IPS DF 6.9 (cell line): ENCODE measurements at places on chromosomes 7 and 10.

DNA sequence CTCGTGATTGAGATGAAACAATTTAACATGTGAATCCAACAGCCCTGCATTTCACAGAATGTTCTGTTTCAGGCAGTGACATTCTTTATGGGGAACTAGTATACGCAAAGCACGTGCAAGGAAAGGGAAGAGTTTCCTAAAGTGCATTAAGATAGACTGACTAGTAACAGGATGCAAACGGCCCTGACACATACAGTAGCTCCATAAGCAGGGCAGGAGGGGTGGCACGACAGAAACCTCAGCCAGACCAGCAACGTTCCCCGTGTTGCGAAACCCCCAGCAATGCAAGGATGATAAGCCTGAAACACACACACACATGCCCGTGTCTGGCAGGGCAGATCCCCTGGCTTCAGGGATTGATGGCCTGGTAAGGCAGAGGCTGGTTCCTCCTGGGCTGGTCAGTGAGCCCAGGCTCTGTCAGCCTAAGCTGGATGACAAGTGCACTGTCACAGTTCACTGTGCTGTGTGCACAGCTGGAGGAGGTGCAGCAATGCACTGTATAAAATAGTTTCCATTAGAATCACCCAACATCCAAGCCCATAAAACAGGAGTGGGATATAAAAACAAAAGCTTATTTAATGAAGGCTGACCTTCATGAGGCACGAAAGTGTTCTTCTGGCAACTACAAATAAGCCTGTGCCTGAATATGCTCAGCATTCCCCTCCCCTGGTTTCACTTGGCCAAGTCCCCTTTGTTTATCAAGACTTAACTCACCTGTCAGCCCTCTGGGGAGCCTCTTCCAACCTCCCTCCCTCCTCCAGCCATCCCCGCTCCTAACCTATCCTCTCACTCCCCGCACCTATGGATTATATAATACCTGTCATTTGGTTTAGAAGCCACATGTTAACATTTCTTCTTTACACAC is 88.8 kb downstream of the GSAP start:
- DNase-seq = no peak

DNA sequence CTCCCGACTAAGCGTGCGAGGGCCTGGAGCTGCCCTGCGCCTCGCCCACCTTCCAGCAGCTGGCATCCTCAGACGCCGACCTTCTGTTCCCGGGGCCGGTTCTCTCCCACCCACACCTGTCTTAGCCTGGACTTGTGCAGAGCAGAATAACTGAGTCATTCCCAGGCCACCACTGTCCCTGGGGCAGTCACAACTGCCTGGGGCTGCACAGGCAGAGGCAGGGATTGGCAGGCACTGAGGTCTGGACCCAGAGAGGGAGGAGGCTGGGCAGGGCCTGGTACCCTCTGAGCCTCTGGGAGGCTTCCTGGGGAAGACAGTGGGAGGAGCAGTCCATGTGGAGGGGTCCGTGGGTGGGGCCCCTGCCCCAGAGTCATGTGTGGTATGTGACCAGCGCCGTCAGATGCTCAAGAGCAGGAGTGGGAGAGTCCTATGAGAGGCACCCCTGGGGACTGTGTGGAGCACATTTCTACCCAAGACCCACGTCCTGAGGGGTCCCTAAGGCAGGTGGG is 74.3 kb downstream of the NKX6-2 start:
- DNase-seq = no peak

DNA sequence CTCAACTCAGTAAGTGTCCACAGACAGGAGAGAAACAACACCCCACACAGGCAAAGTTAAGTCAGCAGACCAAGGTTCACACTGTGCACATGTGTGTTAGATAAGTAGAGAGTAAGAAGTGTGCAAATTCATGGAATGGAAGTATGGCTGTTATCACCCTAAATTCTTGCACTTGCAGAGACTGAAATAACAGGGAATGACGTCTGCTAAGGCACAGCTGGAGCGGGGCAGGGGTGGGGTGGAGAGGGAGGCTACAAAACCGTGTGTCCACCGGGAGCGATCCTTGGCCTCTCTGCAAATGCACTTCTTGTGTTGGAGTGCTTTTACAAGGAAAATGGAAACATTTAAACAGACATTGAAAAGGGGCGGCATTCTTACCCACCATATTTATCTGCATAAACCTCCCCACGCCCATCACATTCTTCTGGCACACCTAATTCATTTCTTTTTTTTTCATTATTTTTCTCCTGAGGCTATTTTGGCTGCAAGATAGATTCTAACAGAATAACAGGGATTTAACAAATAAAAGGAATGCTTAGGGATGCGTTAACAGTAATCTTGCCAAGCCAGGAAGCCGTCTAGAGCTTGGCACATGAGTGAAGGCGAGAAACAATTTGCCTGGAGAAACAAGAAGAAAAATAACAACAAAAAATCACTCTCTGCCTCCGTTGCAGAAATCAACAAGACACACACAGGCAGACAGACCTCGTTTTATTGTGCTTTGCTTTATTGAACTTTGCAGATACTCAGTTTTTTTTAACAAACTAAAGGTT is 30.1 kb downstream of the TNS3 start:
- DNase-seq = no peak

- no peak for DNase-seq
These were observed 67.5 kb downstream of the ATXN7L1 start for GRCh38 chr7:105808703-105809590.

DNA sequence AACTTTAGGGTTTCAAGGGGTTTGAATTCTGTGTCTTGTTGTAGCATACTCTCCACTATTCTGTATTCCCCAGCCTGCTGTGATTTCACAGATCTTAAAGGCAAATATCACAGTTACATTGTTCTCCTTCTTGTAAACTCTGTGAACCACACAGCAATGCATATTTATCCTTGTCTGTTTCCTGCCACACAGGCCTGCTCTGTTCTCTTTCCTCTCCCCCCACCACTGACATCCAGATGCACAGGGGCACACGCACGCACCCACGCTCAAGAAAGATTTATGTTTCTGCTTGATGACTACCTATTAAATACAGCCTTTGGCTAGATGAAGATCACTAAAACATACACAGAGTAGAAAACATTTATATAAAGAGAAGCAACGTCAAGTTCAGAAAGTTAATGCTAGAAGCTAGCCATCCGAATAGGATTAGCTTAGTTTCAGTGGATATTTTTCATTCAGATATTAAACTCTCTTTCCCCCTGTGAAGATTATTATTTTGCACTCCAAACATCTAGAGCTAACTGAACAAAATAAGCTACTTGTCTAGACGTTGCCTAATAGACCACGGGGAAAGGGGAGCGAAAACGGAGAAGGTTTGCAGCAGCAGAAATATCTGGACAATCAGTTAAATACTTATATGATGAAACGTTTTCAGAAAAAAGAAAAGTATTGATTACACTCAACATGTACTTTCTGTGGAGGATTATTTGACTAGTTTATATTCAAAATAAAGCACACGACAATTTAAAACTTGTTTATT is 193.1 kb upstream of the SEMA3C start:
- no peak for DNase-seq

DNA sequence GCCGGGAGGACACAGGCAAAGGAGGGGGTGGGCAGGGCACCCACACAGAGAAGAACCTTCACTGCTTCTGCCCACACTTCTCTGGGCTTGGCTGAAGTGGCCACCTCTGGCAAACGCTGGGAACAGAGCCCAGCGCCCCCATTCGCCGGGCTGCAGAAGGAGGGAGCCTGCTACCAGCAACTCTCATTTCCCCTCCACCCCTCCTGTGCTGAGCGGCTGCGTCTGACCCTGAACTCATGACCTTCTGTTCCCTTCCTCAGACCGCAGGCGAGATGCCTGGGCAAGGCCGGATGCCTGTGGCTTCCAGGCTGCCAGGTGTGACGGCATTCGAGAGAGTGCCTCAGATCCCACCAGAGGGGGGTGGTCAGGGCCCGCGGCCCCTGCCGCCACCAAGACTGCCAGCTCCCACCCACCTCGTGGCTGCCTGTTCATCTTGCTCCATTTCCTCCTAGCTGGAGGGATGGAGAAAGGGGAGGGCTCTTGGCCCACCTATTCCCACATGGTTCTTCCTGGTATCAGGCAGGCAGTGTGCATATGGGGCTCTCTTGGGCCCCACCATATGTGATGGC is 19.8 kb downstream of the DNAJB12 start:
- DNase-seq = no peak

DNA sequence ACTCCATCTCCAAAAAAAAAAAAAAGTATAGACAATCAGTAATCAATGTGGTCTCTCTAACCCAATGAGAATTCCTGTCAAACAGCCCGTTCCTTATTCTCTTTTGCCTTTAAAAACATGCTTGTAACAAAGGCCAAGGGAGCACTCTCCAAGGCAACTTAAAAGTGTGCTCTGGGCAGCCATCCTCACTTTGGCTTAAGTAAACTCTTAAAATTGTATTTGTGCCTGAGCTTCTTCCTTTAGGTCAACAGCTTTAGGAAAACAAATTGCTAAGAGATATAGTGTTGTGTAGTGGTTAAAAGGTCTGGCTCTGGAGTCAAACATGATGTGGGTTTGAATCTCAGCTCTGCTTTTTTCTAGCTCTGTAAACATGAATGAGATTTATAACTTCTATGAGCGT is 13.9 kb upstream of the EPC1 start:
- no peak for DNase-seq

DNA sequence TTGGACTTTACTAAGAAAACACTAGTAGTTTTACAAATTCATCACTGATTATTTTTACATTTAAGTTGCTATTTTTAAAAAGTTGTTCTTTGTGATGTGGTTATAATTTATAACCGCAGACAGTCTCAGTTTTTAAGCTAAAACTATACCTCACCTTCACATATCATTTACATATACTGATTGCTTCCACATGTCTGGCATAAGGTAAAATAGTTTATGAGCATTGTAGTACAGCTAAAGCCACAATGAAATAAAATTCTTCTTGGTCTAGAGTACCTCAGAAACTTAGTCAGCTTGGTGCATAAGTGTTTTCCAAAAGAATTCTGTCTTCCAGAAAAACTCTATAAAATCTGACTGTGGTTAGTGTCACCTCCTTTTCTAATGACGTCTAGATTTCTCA is 13.0 kb downstream of the SEMA3A start:
- DNase-seq = no peak

GRCh38 chr7:158573310-158573709 is 14.3 kb downstream of the PTPRN2 start:
- DNase-seq = no peak

- no peak for DNase-seq
These were observed 34.8 kb downstream of the SKIDA1 start for GRCh38 chr10:21490711-21491105.

DNA sequence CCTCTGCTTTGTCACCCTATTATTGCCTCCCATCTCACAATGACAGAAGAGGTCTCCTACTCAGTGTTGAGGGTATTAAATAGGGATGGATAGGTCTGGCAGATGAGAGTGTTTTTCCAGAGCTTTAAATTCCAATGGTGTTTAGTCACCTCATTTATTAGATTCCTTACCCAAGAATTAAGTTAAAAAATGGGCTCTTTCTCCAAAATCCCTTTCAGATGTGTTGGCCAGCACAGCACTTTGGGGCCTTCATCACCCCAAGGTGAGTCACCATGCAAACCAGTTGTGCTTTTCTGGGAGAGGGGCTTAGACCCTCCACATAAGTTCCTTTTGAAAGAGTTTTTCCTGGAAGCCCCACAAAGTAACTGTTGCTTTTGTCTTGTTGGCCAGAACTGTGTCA is 78.4 kb downstream of the CYP26A1 start:
- DNase-seq = no peak

DNA sequence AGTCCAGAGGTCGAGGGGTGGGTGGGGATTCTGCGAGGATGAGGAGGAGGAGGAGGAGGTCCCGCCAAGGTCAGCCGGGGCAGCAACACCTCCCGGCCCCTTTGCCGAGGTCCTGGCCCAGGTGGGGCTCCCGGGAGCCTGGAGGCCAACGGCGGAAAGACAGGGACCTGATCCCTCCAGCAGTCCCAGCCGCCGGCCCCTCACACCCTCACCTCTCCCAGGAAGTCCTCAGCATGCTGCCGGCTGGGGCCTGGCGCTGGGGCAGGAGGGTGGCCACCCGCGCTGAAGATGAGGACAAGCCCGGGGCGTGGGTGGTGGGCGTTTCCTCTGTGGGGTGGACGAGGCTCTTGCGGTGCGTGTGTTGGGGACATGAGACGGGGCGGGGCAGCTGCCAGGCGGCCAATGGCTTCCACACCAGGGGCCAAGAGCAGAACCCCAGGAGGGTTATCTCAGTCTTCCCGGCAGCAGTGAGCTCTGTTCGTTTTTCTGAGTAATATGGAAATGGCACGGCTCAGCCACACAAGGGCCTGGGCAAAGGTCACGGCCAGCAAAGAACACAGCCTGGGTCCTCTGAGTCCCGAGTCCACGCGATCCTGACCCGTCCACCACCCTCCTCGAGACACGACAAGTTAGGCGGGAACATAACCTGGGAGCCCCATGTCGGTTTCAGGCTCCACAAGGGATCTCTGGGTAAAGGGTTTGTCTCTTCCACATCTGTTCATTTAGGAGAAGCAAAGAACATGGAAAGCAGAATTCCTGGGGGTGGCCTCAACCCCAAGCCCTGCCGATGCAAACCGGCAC is 82.9 kb upstream of the PDGFA start:
- no peak for DNase-seq

DNA sequence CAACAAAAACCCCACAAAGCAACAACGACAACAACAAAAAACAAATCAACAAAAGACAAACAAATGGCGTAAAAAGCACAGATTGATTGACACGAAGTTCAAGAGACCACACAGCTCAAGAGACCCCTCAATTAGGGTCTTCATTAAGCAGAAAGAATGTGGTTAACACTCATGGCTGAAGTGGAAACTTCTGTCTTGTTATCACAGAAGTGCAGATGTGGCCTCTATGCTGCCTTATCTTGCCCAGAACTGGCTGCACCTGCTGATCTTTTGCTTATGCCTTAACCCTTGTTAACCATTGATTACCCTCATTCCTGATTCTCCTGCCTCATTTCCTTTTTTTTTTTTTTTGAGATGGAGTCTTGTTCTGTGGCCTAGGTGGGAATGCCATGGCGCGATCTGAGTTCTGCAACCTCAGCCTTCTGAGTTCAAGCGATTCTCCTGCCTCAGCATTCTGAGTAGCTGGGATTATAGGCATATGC is 3.5 kb upstream of the DAGLB start:
- no peak for DNase-seq

DNA sequence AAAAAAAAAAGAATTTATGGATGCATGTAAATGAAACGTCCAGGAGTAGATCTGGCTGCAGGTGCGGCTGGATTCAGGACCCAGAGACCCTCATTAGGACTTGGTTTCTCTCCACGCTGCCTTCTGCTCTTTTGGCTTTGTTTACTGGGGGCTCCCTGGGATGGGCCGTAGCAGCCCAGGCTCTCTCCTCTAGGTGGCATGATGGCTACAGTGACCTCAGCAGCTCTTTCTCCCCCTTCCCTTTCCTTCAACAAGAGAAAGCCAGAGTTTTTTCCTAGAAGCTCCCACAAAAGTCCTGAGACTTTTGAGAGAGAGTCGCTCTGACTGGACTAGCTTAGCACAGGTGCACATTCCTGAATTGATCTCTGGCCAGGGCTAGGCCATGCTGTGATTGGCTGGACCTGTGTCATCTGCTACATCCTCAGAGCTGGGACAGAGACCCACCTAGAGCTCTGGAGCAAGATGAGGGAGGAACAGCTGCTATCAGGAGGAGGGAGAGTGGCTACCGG is 67.8 kb upstream of the PDCD4 start:
- peak; percentile 18 for DNase-seq
